ENCODE measurements at places on chromosomes 5 and 9. TPM values are rescaled to one million over a fixed set of nuclear protein-coding genes. Genes with fewer than 3 reads are reported as not detected.

DNA sequence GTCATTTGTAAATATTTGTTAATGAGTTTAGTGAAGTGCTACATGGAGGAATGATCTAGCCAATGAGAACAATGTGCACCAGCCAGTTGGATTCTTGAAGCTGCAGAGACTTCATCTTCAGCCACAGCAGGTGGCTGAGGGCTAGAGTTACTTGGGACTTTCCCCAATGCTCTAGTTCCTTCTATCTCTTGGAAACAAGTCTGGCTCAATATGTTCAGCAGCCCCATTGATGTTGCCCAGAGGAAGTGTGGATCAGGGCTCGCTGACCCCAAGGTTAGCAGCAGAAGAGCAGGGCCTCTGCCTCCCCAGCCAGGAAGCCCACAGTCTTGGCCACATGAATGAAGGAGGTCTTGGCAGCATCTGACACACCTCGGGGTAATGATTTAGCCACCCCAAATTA, 117.5 kb downstream of the SLC1A3 start:
- DNase-seq: no peak

The OTP gene
- not detected for polyA plus RNA-seq

DNA sequence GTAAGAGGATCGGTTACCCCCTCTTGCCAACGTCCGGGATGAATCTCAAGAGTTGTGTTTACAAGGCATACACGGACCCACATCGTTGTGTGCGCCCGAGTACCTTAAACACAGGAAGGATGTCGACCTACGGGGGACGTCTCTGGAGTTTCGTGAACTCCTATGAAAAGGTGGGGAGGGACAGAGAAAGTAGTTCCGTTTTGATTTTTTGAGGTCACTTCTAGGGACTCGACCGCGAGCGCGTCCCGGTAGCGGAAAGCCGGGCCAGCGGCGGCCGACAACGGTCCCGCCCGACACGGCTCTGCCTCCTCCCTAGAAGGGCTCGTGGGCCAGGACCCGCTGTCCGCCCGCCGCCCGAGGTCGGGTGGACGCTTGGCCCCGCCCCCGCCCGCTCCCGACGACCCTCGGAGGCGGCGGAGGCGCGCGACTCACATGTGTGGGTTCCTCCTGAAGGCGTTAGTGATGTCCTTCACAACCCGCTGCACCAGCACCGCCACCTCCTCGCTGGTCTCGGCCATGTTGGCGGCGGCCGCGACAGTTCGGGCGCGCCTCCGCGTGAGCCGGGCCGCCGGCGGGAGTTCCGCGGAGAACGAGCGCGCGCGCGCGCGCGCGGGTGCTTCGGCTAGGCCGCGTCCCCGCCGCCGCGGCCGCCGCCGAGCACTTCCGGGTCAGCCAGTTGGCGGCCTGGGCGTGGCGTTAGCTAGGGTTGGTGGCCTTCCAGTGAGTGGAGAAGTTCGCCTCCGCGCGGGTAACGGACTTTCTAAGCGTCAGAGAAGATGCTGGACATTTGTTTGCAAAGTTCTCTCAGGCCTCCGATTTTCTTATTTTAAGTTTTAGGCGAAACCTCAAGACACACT, at the start of gene PTAR1:
Gene PTAR1, minus strand, starts transcription at position 591 of the 857 bp plus-strand sequence. Its CDS starts 73 bp downstream, at position 518.
- peak; percentile 92 for DNase-seq

GRCh38 chr5:173296737-173297676, 31.2 kb downstream of the STC2 start:
- DNase-seq: no peak

The GNG10 gene
- polyA plus RNA-seq: 76.7 TPM

DNA sequence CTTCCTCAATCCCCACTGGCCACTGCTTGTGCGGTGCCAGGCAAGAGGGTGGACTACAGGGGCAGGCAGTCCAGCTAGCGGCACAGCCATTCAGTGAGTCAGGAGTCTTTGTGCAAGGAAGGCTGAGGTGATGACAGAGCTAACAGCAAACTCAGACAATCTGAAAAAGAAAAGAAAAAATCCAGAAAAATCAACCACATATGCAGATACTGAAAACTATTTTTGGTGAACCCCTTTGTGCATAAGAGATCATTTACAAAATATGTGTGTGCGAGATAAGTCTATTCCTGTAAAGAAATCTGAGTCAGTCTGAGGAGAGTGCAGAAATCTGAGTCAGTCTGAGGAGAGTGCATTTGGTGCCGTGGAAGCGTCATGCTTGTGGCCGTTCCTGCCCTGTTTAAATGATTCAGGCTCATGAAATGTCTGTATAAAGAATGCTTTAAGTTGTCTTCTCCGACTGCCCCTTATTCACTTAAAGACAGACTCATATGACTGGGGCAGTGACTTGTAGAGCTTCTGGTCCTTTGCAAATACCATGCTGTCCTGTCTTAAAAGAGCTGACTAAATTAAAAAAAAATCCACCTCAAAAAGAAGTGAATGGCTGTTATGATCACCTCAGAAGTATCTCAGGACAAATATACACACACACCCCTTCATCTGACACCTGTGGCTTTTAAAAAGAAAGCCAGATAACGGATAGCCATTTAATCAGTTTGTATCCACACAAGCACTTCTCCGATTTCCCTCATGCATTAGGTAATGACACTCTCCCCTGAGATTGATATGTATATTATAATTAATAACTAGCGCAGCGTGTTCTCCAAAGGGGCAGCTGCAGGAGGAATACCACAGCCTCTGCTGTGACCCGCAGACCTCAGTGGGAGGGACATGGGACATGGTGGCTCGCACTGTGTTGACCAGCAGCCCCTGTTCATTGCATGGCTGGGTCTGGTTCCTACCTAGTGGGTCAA, 47.3 kb downstream of the TRIO start:
- peak; percentile 60 for DNase-seq

- no peak for DNase-seq
These were observed 708.6 kb upstream of the WWC1 start for GRCh38 chr5:167582886-167583285.

GRCh38 chr5:167785901-167786300, 505.5 kb upstream of the WWC1 start:
- no peak for DNase-seq

GRCh38 chr5:45622365-45622764, 73.8 kb downstream of the HCN1 start:
- no peak for DNase-seq

The IFNA13 gene
- polyA plus RNA-seq: not detected

- no peak for DNase-seq
These were observed 76.0 kb downstream of the ANKRD33B start for GRCh38 chr5:10639846-10640368.

The CSF1R gene
- polyA plus RNA-seq: 10.2 TPM

- DNase-seq: peak; percentile 78
These were observed 138.6 kb downstream of the ARL15 start for GRCh38 chr5:54171645-54172384.

DNA sequence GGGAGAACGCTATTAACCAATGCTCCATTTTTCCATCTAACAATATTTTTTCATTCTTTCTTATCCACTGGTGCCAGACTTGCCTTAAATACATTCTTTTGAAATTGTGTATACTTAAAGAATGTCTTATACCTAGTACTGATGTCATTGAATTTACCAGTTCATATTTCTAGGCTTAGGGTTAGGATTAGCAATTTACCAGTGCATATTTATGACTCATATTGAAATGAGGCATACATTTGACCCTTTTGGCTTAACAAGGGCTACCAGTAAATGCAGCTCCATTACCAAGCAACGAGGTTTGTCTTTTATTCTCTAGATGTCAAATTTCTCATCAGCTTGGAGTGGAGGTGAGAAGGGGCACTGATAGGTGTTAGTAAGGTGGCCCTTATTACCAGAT, 89.5 kb downstream of the CDH9 start:
- no peak for DNase-seq

The SV2C gene
- polyA plus RNA-seq: 0.13 TPM

All from stomach (tissue), 19 donors.